ENCODE measurements at places on chromosomes 6 and 20. TPM values are rescaled to one million over a fixed set of nuclear protein-coding genes. Genes with fewer than 3 reads are reported as not detected.

DNA sequence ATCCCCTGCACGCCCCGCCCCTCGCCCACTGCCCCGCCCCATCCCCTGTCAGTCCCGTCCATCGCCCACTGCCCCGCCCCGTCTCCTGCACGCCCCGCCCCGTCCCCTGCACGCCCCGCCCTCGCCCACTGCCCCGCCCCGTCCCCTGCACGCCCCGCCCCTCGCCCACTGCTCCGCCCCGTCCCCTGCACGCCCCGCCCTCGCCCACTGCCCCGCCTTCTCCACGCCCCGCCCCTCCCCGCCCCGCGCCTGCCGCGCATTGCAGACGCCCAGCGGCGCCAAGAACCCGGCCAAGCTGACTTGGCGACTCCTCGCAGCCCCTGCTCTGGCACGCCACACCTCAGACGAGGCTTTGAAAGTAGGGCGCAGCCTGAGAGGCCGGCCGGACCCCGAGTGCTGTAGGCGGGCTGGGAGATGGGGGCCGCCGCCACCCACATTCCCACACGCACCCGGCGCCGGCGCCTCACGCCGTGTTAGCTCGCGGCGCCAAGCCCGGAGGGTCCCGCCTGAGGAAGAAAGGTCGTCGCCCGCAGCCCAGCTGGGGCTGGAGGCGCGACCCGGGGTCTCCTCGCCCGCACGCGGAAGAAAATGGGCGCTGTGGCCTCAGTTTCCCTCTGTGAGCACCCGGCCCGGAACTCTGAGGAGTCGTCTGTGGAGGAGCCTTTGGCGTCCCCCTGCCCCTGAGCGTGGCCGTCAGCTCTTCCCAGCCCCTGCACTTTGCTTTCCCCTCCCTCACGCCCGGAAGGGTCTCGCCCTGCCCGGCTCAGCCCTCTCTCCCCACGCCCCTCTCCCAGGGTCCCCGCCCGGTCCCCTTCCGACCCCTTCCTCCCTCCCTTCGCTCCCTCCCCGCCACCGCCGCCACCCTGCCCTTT lies at the start of gene RAD21L1:
Gene RAD21L1, plus strand, starts transcription at position 262 of the 872 bp plus-strand sequence. CDS start 2,410 bp downstream, outside the sequence.
- peaks cover 5% of the 10 kb centered on the region for H3K4me1 ChIP-seq
- H3K4me3 ChIP-seq, result peak within 1 kb of the TSS; percentile 75
- DNase-seq, result peak; percentile 93
- no peak within 1 kb of the TSS for H3K27ac ChIP-seq

GRCh38 chr6:131052181-131052580 lies 10.9 kb downstream of the EPB41L2 start:
- H3K36me3 ChIP-seq, result peaks cover 29% of the 10 kb centered on the region
- no peaks in the 10 kb centered on the region for H3K27me3 ChIP-seq
- no peak for DNase-seq

DNA sequence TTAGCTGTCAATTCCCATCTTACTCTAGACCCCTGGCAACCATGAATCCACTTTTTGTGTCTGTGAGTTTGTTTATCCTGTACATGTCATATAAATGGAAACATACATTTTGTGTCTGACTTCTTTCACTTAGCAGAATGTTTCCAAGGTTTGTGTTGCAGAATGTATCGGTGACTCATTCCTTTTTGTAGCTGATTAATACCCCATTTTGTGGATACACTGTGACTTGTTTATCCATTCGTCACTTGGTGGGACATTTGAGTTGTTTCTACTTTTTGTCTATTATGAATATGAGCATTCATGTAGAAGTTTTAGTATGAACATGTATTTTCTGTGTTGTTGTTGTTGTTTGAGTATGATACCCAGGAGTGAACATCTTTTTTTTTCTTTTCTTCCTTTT lies 21.4 kb downstream of the CDYL start:
- peak overlapping the region; percentile 37 for H3K27ac ChIP-seq
- H3K36me3 ChIP-seq, result peaks cover 9% of the 10 kb centered on the region
- no peak for DNase-seq
- no peaks in the 10 kb centered on the region for H3K27me3 ChIP-seq
- H3K4me1 ChIP-seq, result peaks cover 14% of the 10 kb centered on the region
- H3K4me3 ChIP-seq, result no peak overlapping the region

- no peak overlapping the region for H3K4me3 ChIP-seq
- no peaks in the 10 kb centered on the region for H3K36me3 ChIP-seq
- no peak for DNase-seq
- H3K4me1 ChIP-seq, result peaks cover 21% of the 10 kb centered on the region
Measured at GRCh38 chr6:72739368-72739779, 117.5 kb downstream of the KCNQ5 start.

GRCh38 chr6:134729561-134729960 lies 220.3 kb downstream of the ALDH8A1 start:
- peaks cover 22% of the 10 kb centered on the region for H3K4me1 ChIP-seq
- H3K4me3 ChIP-seq, result no peak overlapping the region
- no peaks in the 10 kb centered on the region for H3K36me3 ChIP-seq
- no peaks in the 10 kb centered on the region for H3K27me3 ChIP-seq
- DNase-seq, result no peak
- no peak overlapping the region for H3K27ac ChIP-seq

Gene INSM1
- not detected for total RNA-seq

Gene PLA2G7
- not detected for total RNA-seq

GRCh38 chr6:7169296-7169721 lies 61.5 kb downstream of the RREB1 start:
- H3K4me1 ChIP-seq, result peaks cover 63% of the 10 kb centered on the region
- DNase-seq, result no peak
- no peak overlapping the region for H3K4me3 ChIP-seq
- peaks cover 2% of the 10 kb centered on the region for H3K36me3 ChIP-seq
- no peaks in the 10 kb centered on the region for H3K27me3 ChIP-seq

- DNase-seq, result no peak
- no peak overlapping the region for H3K27ac ChIP-seq
- no peaks in the 10 kb centered on the region for H3K4me1 ChIP-seq
- no peak overlapping the region for H3K4me3 ChIP-seq
- H3K36me3 ChIP-seq, result no peaks in the 10 kb centered on the region
Measured at GRCh38 chr20:57530327-57530981, 5.5 kb upstream of the CTCFL start.

DNA sequence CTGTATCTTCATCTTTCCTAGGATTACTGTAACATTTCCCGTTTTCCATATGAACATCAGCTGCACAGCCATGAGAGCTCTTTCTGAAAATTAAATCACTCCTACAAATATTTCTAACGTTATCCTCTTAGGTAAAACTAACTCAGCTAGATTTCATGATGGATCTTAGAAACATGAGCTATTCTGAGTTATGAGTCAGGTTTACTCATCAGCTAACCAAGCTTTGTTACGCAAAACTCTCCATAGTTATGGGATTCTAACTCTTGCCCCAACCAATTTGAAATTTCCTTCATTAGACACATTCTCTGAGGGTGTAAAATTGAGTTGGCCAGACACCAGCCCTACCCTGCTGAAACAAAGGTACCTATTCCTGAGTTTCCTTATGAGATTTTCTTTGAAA lies 14.0 kb downstream of the DEFB110 start:
- no peak overlapping the region for H3K27ac ChIP-seq
- DNase-seq, result no peak
- no peak overlapping the region for H3K4me3 ChIP-seq
- peaks cover 2% of the 10 kb centered on the region for H3K27me3 ChIP-seq
- H3K4me1 ChIP-seq, result no peaks in the 10 kb centered on the region

DNA sequence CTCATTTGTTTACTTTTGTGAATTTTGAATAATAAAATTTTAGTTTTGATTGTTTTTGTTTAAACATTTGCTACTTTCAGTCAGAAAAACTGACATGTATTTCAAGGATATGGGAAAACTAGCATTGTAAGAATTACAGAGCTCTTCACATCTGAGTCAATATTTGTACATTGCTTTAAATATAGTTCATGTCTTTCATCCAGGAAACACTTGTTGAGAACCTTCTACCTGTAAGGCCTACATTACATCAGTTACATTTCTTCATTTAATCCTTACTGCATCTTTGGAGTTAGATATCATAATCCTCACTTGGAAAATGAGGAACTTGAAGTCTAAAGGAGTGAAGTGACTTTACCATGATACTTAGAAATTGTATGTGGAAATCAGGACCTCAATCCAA lies 242.9 kb downstream of the KCNQ5 start:
- H3K27me3 ChIP-seq, result no peaks in the 10 kb centered on the region
- no peaks in the 10 kb centered on the region for H3K36me3 ChIP-seq
- H3K4me3 ChIP-seq, result no peak overlapping the region
- no peak overlapping the region for H3K27ac ChIP-seq
- DNase-seq, result no peak

Gene ZBTB12
- total RNA-seq, result 8.3 TPM

- peaks cover 2% of the 10 kb centered on the region for H3K4me1 ChIP-seq
- H3K36me3 ChIP-seq, result no peaks in the 10 kb centered on the region
- peaks cover 43% of the 10 kb centered on the region for H3K27me3 ChIP-seq
- no peak overlapping the region for H3K27ac ChIP-seq
Measured at GRCh38 chr6:168949981-168950857, 303.4 kb downstream of the THBS2 start.
